ENCODE measurements at places on chromosomes 13 and 19. TPM values are rescaled to one million over a fixed set of nuclear protein-coding genes. Genes with fewer than 3 reads are reported as not detected.

WDR88 gene
- total RNA-seq: not detected

- peaks cover 9% of the 10 kb centered on the region for H3K27me3 ChIP-seq
- no peak overlapping the region for H3K27ac ChIP-seq
- H3K4me3 ChIP-seq: no peak overlapping the region
These were observed 4.0 kb upstream of the IRGC start for GRCh38 chr19:43711751-43712355.

- H3K4me3 ChIP-seq: no peak overlapping the region
- no peaks in the 10 kb centered on the region for H3K27me3 ChIP-seq
- peaks cover 4% of the 10 kb centered on the region for H3K4me1 ChIP-seq
- no peak overlapping the region for H3K27ac ChIP-seq
These were observed 15.6 kb downstream of the PABPC3 start for GRCh38 chr13:25111585-25111956.

- no peak overlapping the region for H3K4me3 ChIP-seq
- H3K27me3 ChIP-seq: no peaks in the 10 kb centered on the region
- H3K36me3 ChIP-seq: peaks cover 2% of the 10 kb centered on the region
- no peak overlapping the region for H3K27ac ChIP-seq
- H3K4me1 ChIP-seq: no peaks in the 10 kb centered on the region
- no peak for DNase-seq
These were observed 242.8 kb downstream of the ENOX1 start for GRCh38 chr13:43544011-43544410.

- H3K36me3 ChIP-seq: no peaks in the 10 kb centered on the region
- H3K27me3 ChIP-seq: no peaks in the 10 kb centered on the region
- peaks cover 4% of the 10 kb centered on the region for H3K4me1 ChIP-seq
- no peak overlapping the region for H3K27ac ChIP-seq
- no peak for DNase-seq
These were observed 673.8 kb downstream of the PCDH9 start for GRCh38 chr13:66556306-66556705.

Measured in neural crest cell (in vitro differentiated cells).